ENCODE measurements at places on chromosomes 3 and 15.

DNA sequence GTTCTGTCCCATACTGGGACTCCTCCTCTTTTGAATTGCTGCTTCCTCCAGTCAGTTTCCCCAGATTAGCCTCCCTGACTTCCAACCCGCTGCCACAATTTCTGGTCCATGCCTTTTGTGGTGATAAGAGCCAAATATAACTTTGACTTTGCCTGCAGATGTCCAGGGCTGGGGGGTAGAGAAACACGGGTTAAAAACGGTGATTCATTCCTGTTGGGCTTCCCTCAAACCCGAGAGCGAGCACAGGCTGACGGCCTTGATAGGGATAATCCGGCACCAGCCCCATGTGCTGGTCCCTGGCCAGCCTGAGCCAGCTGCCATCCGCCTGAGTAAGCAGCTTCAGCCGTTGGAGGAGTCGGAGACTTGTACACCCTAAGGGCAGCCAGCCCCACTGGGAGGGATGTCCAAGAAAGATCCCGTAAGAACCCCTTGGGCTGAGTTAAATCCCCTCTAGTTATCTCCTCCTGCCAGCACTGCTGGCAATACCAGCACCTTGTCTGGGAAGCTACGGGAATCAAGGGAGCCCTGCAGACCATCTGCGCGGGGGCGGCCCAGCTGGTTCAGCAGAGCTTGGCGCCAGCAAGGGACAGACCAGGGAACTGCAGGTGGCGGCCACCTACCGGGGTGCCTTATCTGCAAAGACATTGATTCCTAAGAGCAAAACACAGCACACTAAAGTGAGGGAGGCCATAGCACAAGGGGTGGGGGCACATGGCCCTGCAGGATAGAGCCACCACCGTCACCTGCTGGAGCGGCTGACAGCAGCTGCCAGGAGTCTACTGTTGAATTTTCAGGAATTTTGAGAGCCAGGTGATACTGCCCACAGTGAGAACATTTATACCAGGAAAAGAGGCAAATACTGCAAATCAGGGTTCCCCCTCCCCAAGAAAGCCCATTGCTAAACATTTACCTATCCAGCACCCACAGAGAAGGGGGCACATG, 18.1 kb downstream of the CSPG4 start:
- no peak for DNase-seq

GRCh38 chr15:89936051-89936785, 23.5 kb upstream of the ARPIN start:
- DNase-seq = no peak

DNA sequence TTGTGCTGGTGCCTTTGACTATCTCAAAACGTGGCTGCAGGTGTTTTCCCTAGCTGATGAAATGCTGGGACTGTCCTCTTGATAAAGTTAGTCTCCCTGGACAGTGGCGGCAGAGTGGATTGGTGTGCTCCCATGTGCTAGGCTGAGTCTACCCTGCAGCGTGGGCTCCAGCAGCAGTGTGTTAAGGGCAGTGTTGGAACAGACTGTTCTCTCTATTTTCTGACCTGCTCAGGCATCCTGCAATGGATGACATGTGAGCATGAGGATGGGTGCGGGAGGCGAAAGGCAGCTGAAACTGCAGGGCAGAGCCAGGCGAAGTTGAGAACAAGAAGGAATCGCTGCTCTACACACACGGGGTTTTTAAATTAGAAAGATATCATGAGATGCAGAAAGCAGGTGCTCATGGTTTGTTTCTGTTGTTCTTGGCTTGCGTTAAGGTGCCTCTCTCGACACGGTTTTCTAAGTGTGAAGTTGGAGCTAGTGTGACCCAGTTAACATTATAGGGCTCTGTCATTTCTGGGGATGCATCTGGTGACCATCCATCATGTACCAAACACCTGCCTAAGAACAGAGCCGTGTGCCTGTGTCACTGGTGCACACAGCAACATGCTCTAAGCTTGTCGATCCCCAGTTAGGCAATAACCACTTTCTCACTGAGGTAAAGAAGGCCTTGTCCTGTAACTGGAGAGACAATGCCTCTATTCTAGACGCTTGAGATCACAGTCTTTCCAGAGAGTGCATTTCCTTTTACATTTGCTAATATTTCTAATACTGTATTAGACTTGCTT, 44.3 kb downstream of the SLCO3A1 start:
- no peak for DNase-seq

DNA sequence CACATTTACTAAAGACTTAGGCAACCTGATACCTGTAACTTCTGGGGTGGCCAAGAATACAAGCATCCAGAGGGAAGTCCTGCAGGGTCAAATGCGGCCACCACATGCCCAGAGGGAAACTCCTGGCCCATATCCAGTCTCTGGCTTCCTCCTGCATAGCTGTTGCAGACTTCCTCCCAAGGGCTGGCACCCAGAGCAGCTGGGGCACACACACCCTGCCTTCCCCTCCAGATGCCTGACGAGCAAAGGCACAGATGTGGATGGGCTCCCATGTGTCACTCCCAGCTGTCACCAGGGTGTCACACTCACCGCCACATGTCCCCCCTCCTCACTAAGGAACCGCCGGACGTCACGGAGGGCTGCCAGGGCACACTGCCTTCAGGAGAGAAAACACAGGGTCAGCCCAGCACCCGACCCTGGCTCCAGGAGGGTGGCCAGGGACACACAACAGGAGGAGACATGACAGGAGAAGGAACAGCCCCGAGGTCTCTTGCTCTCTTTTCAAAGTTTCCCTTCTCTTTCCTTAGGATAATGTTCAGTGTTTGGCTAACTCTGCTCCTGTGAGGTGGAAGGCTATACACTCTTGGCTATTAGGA, 13.2 kb downstream of the PFKFB4 start:
- no peak for DNase-seq

- DNase-seq = no peak
Measured at GRCh38 chr3:112888381-112889085, 41.9 kb upstream of the CD200R1L start.

DNA sequence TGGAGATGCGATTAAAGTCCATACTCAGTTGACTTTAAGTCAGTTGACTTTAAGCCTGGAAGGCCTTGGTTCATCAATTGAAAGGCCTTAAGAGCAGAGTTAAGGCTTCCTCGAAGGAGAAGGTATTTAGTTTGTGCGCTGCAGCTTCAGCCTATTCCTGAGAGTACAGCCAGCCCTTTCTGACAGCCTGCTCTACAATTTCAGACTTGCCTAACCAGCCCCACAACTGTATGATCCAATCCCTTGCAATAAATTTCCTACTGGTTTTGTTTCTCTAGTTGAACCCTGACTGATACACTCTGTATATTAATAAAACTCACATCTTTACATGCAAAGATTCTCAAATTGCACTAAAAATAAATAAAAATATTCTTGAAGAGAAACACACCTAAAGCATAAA, 66.1 kb upstream of the RORA start:
- no peak for DNase-seq

- no peak for DNase-seq
Measured at GRCh38 chr15:34360298-34360697, 6.7 kb downstream of the LPCAT4 start.

- DNase-seq = no peak
Measured at GRCh38 chr3:63199606-63200005, 78.5 kb upstream of the SYNPR start.

GRCh38 chr3:126968391-126969390, 14.2 kb upstream of the PLXNA1 start:
- DNase-seq = no peak

DNA sequence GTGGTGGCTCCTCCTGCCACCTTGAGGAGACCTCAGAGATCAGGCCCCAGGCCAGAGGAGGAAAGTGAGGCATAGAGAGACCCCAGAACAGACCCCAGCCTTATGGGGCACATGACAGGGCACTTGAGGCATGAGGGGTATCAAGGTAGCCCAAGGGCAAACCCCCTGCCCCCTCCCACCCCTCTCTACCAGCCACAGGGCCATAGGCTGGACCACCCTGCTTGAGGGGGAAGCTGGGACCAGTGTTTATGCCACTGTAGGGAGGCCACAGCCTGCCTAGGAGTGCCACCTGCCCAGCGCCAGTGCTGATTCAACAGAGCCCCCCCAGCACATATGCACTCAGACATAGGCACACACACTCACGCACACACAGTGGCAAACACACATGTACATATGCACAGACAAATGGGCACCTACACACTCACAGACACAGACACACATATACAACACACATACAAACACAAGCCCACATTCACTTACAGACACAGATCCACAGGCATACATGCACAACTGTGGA, 10.3 kb downstream of the MYL3 start:
- DNase-seq = no peak

GRCh38 chr3:171784387-171784786, 25.9 kb downstream of the PLD1 start:
- no peak for DNase-seq

GRCh38 chr3:173501931-173502489, 104.5 kb downstream of the NLGN1 start:
- DNase-seq = no peak

GRCh38 chr15:78810362-78811123, 721 bp downstream of the ADAMTS7 start:
- no peak for DNase-seq

DNA sequence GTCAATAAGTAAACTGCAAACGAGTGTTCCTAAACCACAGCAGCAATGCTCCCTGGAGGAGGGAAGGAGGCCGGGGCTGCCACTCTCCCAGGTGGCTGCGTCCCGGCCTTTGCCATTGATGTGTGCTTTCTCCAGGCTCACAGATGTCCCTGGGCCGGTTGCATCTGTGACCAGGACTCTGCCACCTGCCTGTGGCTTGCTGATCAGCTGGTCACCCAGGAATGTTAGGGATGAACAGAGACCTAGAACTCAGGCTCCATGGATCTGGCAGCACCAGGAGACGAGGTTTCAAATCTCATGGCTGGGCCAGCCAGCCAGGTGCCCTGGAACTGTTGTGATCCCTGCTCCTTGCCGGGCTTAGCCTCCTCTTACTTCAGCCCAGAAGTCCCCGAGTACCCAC, 65.7 kb downstream of the KLF15 start:
- no peak for DNase-seq

DNA sequence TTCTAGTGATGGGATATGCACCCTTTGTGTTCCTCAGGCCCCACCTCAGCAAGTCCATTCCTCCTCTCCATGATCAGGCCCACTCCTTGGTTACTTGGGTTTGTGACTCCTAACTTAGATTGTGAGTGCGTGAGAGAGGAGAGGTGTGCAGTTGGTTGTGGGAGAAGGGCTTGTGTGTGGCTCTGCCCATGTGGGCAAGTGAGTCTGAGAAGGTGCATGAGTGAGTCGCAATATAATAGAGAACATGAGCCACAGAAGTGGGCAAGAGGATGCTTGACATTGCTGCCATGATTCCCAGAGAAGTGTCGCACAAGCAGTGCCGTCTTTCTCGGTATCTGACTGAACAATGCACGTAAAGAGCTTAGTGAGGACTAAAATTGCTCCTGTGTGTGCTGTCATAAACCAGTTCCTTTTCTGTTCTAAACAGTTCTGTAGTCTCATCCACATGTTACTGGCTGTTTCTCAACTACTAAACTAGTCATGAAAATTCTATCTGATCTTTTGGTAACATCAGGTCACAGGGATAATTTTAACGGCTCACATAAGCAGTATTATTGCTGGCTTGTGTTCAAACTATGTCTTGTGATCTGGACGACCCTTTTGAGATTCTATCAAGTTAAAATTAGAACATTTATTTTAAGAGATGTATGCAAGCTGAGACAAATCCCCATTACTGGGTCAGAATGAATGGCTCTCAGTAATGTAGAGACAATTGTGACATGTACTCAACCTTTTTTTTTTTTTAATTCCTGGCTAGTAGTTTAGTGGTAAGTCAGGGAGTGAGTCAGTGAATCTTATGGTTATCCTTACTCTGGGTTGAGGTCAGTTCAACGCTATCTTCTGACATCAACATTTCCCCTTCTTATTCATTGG, 25.6 kb downstream of the GYG1 start:
- DNase-seq = no peak

GRCh38 chr15:25329696-25330095, 109.1 kb downstream of the UBE3A start:
- no peak for DNase-seq

DNA sequence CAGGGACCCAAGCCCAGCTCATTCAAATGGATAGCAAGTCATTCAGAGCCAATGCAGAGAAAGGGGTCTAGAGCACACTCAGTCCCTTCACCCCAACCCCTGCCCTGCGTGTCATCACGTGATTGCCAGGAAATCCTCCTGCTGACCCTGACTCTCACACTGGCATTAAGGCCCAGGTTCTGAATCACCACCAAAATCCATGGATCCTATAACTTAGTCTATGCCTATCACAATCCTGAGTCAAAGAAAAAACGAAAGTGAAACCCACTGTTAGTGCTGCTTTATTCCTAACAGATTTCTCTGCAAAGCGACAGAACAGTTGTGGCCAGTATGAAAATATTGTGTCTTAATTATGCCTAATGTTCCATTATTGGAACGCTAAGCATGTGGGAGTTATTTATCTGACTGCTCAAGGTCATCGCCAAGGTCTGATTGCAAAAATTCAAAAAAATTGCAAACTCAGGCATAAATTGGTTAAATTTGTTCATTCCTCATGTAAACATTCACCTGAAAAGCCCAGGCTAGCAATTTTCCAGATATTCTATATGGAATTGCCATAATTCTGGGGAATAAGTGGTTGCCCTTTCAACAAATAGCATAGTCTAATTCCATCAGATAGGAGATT, 108.7 kb upstream of the EIF1B start:
- DNase-seq = no peak

DNA sequence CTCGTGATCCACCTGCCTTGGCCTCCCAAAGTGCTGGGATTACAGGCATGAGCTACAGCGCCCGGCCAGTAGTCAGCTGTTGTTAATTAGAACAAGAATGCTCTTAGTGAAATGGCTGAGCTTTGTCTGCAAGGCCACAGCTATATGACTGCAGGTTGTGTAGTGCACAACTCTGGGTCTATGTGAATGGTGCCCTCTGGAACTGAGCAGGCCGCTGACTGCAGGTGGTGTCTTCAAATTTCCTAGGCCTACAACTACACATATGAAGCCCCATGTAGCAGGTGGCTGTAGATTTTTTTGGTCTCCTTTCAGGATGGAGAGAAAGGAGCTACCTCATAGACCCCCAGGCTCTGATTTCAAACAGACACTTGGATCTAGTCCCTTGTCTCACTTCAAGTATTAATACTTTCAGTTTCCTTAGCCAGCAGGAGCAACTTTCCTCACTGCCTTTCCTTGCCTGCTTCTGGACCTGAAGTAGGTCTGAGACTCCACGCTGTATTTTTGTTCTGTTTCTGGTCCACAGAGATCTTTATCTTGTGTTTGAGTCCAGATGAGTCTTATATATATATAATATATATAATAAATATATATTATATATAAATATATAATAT, 86.9 kb downstream of the C3orf80 start:
- DNase-seq = no peak

GRCh38 chr3:136141891-136142290, 54.2 kb downstream of the MSL2 start:
- DNase-seq = no peak

GRCh38 chr3:2880218-2880756, 229.9 kb downstream of the IL5RA start:
- no peak for DNase-seq
